Ascending aorta (tissue), 2 donors: ENCODE measurements at places on chromosomes 1 and 21. TPM values are rescaled to one million over a fixed set of nuclear protein-coding genes. Genes with fewer than 3 reads are reported as not detected.

GRCh38 chr1:45518910-45519309, 2.8 kb downstream of the PRDX1 start:
- peaks cover 13% of the 10 kb centered on the region for H3K4me1 ChIP-seq
- H3K36me3 ChIP-seq, result peaks cover 43% of the 10 kb centered on the region
- H3K4me3 ChIP-seq, result no peak overlapping the region
- no peaks in the 10 kb centered on the region for H3K27me3 ChIP-seq
- DNase-seq, result no peak

GRCh38 chr1:81237473-81238089, 563.2 kb upstream of the ADGRL2 start:
- no peaks in the 10 kb centered on the region for H3K4me1 ChIP-seq
- no peaks in the 10 kb centered on the region for H3K36me3 ChIP-seq
- H3K4me3 ChIP-seq, result peak overlapping the region; percentile 40
- no peak overlapping the region for H3K27ac ChIP-seq
- no peak for DNase-seq

- H3K27me3 ChIP-seq, result no peaks in the 10 kb centered on the region
- H3K4me3 ChIP-seq, result peak overlapping the region; percentile 73
- no peak overlapping the region for H3K27ac ChIP-seq
- peaks cover 8% of the 10 kb centered on the region for H3K4me1 ChIP-seq
- DNase-seq, result no peak
Observed at GRCh38 chr1:41917835-41918449, 780 bp downstream of the HIVEP3 start.

The CFHR5 gene
- not detected for total RNA-seq

DNA sequence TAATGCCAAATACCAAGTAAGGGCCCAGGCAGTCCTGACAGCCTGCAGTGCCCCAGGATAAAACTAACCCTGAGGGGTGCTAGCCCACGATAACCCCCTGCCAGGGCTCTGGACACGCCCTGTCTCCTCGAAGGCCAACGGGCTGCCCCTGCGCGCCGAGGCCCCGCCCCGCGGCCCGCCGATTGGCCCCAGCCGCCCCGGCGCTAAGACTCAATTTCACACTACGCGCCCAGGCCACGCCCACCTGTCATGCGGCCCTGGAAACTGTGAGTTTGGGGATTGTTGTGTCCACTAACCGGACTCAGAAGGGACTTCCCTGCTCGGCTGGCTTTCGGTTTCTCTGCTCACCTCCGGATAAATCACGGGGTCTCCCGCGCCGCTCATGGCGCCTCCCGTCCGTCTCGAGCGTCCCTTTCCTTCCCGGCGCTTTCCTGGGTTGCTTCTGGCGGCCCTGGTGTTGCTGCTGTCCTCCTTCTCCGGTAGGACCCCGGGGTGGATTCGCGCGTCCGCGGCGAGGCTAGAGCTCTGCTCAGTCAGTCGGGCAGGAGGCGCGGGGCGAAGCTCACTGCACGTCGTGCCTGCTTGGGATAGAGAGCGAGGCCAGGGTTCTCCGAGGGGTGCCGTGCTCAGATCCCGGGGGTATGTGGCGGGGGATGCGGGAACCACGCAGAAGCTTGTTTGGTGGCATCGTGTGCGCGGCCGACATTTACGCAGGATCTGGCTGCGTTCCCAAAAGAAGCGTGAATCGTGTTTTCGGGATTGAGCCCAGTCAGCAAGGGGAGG, at the start of gene CR1L:
Gene CR1L, plus strand, starts transcription at position 282 of the 783 bp plus-strand sequence. Its CDS starts 101 bp downstream, at position 383.
- H3K27ac ChIP-seq, result no peak within 1 kb of the TSS
- no peaks in the 10 kb centered on the region for H3K36me3 ChIP-seq
- H3K27me3 ChIP-seq, result no peaks in the 10 kb centered on the region
- H3K4me3 ChIP-seq, result peak within 1 kb of the TSS; percentile 65
- peak; percentile 88 for DNase-seq

The NHLH2 gene
- not detected for total RNA-seq

DNA sequence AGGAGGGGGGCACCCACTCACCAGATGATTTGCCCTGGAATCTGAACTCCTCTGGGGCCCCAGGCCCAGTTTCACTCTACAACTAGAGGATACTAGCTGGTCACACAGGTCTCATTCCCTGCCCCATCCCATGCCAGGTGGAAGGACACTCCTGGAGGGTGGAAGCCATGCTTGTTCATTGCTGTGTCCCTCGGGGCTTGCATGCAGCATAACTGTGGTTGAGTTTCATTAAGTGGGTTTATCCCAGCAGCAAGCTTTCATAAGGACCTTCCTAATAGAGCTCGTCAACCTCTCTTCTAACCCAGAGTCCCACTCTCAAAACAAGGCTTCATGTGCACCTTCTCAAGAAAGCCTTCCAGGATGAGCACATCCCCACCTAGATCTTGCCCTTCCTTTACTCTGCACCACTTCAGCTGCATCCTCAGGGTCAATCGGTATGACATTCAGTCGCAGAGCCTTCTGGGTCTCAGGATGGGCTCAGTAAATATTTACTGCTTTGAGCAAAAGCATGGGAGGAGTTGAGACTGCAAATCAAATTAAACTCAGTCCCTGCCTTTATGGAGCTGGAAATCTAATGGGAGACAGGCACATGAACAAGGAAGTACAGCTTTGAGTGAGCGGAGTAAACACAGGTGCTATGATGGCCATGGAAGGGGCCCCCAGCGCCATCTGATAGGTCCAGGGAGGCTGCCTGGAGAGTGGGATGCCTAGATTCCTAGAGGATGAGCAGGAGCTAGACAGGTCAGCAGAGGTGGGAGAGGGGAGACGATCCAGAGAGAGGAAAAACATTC, 32.3 kb downstream of the LAMB3 start:
- no peaks in the 10 kb centered on the region for H3K4me1 ChIP-seq

GRCh38 chr1:22812092-22812880, 101.6 kb downstream of the EPHB2 start:
- no peaks in the 10 kb centered on the region for H3K27me3 ChIP-seq
- peaks cover 25% of the 10 kb centered on the region for H3K4me1 ChIP-seq
- DNase-seq, result no peak
- H3K36me3 ChIP-seq, result no peaks in the 10 kb centered on the region
- H3K4me3 ChIP-seq, result no peak overlapping the region

GRCh38 chr1:29538586-29538985, 302.3 kb downstream of the PTPRU start:
- H3K4me3 ChIP-seq, result no peak overlapping the region
- no peaks in the 10 kb centered on the region for H3K27me3 ChIP-seq
- no peaks in the 10 kb centered on the region for H3K4me1 ChIP-seq

DNA sequence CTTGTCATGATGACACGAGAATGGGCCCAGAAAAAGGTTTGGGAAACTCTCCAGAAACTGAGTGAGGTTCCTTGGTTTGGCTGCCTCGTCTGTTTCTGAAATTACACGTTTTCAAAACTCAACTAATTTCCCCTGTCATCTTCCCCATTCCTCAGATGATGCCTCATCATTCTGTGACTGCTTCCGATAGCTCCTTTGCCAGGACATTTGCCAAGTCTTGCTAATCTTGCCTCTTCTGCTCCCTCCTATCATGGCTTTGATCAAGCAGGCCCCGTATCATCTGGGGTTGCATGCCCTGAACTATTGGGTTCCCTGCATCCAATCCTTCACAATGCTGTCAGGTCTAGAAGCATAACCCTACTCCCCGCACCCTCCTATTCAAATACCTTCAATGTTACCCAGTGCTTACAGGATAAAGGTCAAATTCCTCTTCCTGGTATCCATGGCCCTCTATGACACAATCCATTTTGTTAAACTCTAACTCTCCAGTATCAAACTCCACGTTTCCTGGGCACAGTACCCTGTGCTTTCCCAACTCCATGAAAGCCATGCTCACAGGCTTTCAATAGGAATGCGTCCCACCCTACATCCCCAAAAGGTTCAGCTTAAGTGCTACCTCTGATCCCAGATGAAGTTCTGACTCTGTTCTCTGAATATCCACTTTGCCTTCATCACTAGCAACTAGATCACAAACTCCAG, 22.2 kb upstream of the TMEM200B start:
- no peak overlapping the region for H3K27ac ChIP-seq
- H3K4me3 ChIP-seq, result no peak overlapping the region
- no peaks in the 10 kb centered on the region for H3K4me1 ChIP-seq

DNA sequence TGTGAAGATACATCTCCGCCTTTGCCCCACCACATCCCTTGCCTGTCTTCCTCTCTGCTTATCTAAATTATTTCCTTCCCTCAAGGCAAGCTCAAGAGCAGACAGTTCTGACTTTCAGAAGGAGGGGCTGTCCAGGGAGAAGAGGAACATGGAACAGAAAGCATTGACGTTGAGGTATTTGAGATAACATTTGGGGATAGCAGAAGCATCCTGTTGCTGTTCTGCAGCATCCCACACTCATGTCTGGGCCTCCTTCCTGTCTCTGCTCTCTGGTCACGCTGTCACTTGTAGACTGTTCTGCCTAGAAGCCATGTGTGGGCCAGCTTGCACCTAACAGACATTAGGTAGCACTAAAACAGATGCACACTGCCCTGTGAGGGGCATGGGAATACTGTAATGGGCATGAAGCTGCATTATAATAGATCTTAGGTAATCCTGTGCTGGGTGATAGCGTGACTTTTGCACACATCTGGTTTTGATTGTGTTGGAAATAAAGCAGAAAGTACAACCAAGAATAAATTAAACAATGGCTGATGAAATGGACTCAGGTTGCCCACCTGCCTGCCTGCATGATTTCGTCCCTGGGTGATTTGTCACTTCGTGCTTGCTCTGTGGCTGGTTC, 660 bp upstream of the RD3 start:
- H3K36me3 ChIP-seq, result no peaks in the 10 kb centered on the region
- H3K27me3 ChIP-seq, result no peaks in the 10 kb centered on the region
- H3K4me3 ChIP-seq, result no peak overlapping the region
- no peak overlapping the region for H3K27ac ChIP-seq
- no peak for DNase-seq

GRCh38 chr1:78441921-78442320, 48.9 kb upstream of the PTGFR start:
- no peaks in the 10 kb centered on the region for H3K27me3 ChIP-seq
- no peaks in the 10 kb centered on the region for H3K4me1 ChIP-seq
- no peak for DNase-seq
- H3K36me3 ChIP-seq, result no peaks in the 10 kb centered on the region

The PALMD gene
- total RNA-seq, result 34.4 TPM

The CFAP74 gene
- not detected for total RNA-seq

The AADACL4 gene
- not detected for total RNA-seq

The SPRR4 gene
- not detected for total RNA-seq

The CFH gene
- 108 TPM for total RNA-seq

- no peaks in the 10 kb centered on the region for H3K4me1 ChIP-seq
- H3K27ac ChIP-seq, result no peak overlapping the region
- no peaks in the 10 kb centered on the region for H3K27me3 ChIP-seq
- DNase-seq, result no peak
- H3K36me3 ChIP-seq, result no peaks in the 10 kb centered on the region
Observed at GRCh38 chr1:94399453-94399852, 18.7 kb upstream of the ABCD3 start.

DNA sequence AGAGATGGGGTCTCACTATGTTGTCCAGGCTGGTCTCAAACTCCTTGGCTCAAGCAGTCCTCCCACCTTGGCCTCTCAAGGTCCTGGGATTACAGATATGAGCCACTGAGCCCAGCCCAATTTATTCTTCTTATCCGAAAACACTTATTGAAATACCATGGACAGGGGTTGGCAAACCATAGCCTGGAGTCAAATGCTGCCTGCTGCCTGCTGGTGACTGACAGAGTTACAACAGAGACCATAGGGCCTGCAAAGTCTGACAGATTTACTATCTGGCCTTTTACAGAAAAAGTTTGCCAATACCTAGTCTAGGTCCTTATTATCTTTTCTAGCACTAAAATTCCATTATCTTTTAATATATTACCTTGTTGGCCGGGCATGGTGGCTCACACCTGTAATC, 87.1 kb upstream of the ZNF281 start:
- no peaks in the 10 kb centered on the region for H3K27me3 ChIP-seq
- H3K27ac ChIP-seq, result no peak overlapping the region
- H3K4me1 ChIP-seq, result no peaks in the 10 kb centered on the region
- no peaks in the 10 kb centered on the region for H3K36me3 ChIP-seq

The ERMAP gene
- total RNA-seq, result 0.11 TPM

GRCh38 chr1:7366955-7367665, 404.0 kb upstream of the VAMP3 start:
- H3K4me3 ChIP-seq, result no peak overlapping the region
- H3K27me3 ChIP-seq, result no peaks in the 10 kb centered on the region
- no peaks in the 10 kb centered on the region for H3K4me1 ChIP-seq
- H3K27ac ChIP-seq, result no peak overlapping the region

DNA sequence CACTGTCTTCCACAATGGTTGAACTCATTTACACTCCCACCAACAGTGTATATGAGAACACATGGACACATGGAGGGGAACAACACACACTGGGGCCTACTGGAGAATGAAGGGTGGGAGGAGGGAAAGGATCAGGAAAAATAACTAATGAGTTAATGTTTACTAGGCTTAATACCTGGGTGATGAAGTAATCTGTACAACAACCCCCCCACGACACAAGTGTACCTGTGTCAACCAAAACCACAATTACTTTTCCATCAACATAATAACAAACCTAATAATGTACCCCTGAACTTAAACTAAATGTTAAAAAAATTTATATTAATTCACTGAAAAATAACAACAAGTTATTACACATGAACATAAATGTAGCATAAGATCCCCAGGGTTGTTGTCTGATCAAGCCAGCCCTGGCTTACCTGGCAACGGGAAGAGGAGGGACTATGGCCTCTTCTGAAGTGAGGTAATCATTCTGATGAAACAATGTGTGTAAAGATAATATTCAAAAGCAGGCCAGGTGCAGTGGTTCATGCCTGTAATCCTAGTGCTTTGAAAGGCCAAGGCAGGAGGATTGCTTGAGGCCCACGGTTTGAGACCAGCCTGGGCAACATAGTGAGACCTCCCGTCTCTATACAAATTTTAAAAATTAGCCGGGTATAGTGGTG, 40.8 kb upstream of the HEATR1 start:
- DNase-seq, result no peak
- no peak overlapping the region for H3K27ac ChIP-seq
- no peak overlapping the region for H3K4me3 ChIP-seq
- H3K4me1 ChIP-seq, result no peaks in the 10 kb centered on the region
- H3K27me3 ChIP-seq, result no peaks in the 10 kb centered on the region

- H3K4me3 ChIP-seq, result no peak overlapping the region
- no peaks in the 10 kb centered on the region for H3K4me1 ChIP-seq
- no peaks in the 10 kb centered on the region for H3K27me3 ChIP-seq
Observed at GRCh38 chr1:184426278-184426674, 39.4 kb downstream of the C1orf21 start.

GRCh38 chr1:223775054-223775453, 62.7 kb downstream of the CAPN2 start:
- no peak for DNase-seq
- peak overlapping the region; percentile 75 for H3K27ac ChIP-seq
- peaks cover 8% of the 10 kb centered on the region for H3K4me1 ChIP-seq
- H3K36me3 ChIP-seq, result peaks cover 73% of the 10 kb centered on the region
- no peak overlapping the region for H3K4me3 ChIP-seq
